ENCODE measurements at places on chromosomes 1 and 21. TPM values are rescaled to one million over a fixed set of nuclear protein-coding genes. Genes with fewer than 3 reads are reported as not detected.

GRCh38 chr21:44994047-44994694 lies 54.3 kb downstream of the SLX9 start:
- no peak for DNase-seq
- peaks cover 13% of the 10 kb centered on the region for H3K4me1 ChIP-seq
- H3K27ac ChIP-seq = no peak overlapping the region

DNTTIP2 gene
- 35.6 TPM for total RNA-seq

DNA sequence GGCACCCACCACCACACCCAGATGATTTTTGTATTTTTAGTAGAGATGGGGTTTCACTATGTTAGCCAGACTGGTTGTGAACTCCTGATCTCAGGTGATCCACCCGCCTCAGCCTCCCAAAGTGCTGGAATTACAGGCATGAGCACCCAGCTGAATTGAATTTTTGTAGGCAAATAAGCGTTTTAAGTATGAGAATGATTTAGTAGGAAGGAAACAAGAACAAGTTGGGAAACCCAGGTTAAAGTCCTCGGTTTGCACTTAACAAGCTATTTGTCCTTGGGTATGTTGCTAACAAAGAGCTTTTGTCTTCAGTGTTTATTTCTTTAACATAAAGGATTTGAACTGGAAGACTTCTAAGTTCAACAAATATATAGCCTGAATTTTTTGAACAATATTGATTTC lies 23.9 kb downstream of the BTF3L4 start:
- H3K4me1 ChIP-seq = peaks cover 3% of the 10 kb centered on the region
- peaks cover 31% of the 10 kb centered on the region for H3K36me3 ChIP-seq
- H3K27ac ChIP-seq = no peak overlapping the region
- H3K4me3 ChIP-seq = no peak overlapping the region
- no peak for DNase-seq
- no peaks in the 10 kb centered on the region for H3K27me3 ChIP-seq

PPFIA4 gene
- not detected for total RNA-seq
